ENCODE measurements at places on chromosomes 7 and 10. TPM values are rescaled to one million over a fixed set of nuclear protein-coding genes. Genes with fewer than 3 reads are reported as not detected.
A peak's percentile ranks its signal among the peaks of the same experiment; 100 is the strongest.

INMT gene
- 3.3 TPM for total RNA-seq

GRCh38 chr7:102075126-102075525 lies 211.5 kb upstream of the SH2B2 start:
- DNase-seq: no peak

DNA sequence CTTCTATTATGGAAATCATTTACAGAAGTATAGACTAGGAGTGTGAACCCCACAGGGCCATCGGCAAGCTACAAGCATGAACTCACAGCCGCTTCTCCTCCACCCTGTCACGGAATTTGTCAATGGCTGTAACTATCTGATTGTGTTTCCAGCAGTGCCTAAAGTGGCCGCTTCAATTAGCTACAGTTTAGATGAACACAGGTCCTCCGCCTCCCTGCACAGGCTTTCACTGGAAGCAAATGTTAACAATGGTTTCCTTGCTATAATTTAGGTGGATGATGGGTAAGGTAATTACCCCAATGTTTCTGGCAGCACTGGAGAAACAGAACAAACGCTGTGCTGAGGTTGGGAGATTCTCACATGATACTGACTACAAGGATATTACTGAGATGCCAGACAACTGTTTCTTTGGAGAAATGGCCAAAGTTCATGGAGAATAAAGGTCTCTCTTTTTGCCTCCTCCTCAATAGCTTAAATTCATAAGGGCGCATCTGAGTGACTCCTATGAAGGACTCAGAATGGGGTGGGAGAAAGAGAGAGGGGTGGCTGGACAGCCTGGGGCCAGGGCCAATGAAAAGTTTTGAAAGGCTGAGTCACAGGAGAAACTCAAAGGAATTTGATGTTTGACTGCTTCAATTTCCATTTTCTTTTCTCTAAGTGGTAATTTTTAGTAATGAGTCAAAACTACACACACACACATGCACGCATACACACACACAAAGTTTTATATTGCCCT lies 78.9 kb downstream of the SVIL start:
- DNase-seq: no peak

GRCh38 chr10:110349386-110349785 lies 44.7 kb upstream of the SMNDC1 start:
- DNase-seq: no peak

DNA sequence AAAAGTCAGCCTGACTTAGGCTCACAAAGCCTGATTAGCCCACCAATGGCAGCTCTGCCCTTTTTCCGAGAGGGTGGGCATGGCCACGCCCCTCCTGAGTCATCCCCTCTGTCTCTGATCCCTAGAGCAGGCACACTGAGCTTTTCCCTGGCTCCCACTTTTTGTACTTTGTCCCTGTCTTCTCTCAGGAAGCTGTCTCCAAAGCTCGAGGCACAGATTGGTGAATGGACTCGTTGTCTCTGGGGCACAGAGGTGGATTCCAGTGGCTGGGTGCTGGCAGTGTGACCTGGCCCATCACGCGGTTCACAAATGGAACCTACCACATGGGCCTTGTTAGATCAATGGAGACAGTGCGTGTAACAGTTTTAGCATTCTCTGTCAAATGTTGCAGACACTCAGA lies 313.5 kb downstream of the WDR37 start:
- DNase-seq: no peak

DNA sequence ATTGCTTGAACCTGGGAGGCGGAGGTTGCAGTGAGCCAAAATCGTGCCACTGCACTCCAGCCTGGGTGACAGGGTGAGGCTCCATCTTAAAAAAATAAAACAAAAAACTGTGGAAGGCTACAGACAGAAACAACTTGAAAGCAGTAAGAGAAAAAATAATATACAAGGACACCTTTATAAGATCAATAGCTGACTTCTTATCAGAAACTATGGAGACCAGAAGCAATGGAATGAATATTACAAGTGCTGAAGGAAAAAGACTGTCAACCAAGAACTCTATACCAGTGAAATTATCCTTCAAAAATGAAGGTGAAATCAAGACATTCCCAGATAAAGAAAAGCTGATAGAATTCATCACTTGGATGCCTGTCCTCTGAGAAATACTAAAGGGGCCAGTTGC lies 49.0 kb downstream of the RBAK start:
- DNase-seq: no peak

DNA sequence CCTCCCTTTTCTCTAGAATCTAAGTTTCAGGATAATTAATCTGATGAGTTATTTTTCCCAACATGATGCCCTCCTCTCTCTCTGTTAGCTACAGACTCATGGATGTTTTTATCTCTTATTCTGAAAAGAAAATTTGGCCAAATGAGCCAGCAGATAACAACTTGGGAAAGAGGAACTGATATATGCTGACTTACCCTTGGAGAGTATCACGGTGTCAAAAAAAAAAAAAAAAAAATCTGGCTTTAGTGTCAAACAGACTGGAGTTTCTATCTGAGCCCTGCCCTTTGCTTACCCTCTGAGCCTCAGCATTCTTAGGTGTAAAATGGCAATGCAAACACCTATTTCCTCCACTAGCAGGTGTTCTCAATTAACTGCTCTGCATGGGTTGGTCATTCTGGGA lies 190.4 kb downstream of the AHR start:
- DNase-seq: no peak

DNA sequence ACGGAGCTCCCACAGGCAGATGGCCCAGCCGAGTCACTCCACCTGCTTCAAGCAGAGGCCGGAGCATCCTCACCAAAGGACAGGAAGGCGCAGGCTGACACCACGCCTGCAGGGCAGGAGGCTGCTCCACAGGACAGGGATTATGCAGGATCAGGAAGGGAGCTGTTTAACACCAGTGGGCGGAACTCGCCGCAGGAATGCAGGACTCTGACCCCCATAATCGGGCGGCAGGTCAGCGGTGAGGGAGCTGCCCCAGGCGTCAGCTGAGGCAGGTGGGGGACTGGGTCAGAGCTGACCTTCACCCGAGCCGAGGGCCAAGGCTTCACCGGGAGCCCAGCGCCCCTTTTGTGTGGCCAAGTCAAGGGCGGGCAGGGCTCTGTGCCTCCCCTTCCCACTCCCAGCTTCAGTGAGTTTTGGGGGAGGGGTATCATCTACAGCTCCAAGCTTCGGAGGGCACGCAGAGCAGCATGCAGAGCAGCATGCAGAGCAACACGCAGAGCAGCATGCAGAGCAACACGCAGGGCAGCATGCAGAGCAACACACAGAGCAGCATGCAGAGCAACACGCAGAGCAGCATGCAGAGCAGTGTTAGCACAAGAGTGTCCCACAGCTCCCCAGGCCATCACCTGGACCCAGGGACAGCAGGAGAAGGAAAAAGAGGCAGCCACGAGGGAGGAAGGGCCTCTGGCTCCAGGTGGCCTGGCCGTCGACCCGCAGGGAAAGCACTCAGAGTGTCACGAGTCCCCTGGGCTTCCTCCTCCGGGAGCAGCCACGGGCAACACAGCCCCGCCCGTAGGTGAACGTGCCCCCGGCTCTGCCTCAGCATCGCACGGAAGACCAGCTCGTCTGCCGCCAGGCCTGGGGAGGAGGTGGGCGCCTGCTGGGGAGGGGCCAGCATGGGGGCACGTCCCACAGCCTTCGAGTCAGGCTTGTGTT lies 151.7 kb upstream of the PPP2R2D start:
- DNase-seq: peak; percentile 95

GRCh38 chr7:70456719-70457118 lies 675.2 kb upstream of the GALNT17 start:
- no peak for DNase-seq

DNA sequence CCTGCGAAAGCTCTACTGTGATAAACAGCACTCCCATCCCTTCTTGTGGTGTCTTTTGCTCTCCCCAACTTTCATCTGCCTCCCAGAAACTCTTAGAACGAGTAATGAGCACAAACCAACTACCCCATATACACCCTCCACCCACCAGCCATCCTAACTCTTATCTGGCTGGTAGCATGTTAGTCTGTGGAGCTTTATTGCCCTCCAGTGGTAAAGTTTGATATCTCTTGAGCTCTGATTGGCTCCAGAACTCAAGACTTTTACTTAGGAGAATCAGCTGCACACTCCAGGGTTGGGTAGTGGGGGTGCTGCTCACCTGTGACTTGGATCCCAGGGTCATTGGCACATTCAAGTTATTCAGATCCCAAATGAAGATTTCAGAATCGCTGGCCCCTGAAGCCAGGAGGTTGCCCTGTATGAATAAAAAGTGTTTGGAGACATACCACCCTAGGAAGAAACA lies 10.9 kb downstream of the SEC31B start:
- peak; percentile 68 for DNase-seq

- no peak for DNase-seq
These were observed 119.6 kb downstream of the PRKAG2 start for GRCh38 chr7:151757274-151757673.

Data from Caco-2 (cell line).